ENCODE measurements at places on chromosomes 3 and 15.

DNA sequence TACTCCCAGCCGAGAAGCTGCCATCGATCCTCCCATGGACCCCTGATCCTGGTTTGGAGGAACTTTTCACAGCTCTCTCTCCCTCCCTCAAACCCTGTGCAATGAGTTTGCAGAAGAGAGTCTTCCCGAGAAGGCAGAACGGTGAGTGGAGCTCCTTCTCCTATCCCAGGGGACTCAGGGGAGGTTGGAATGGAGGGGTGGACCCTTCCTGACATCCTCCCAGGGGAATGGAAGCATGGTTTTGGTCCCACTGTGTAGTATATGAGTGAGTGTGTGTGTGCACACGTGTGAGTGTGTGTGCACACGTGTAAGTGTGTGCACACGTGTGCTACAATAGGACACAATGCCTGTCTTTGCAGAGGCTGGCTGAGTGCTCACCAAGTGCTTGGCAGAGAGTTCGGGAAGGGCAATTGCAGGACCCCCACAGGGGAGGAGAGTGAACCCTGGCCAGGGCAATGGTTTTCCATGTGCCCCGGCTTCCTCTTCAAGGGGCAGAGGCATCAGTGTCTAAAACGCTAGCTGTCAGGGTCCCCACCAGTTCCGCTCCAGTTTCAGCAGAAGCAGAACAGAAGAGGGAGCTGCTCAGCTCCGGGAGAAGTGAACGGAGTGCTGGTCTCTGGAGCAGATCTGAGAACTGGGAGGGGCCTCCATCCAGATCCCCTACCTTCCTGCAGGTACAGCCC, 13.8 kb upstream of the IL16 start:
- no peak for DNase-seq

DNA sequence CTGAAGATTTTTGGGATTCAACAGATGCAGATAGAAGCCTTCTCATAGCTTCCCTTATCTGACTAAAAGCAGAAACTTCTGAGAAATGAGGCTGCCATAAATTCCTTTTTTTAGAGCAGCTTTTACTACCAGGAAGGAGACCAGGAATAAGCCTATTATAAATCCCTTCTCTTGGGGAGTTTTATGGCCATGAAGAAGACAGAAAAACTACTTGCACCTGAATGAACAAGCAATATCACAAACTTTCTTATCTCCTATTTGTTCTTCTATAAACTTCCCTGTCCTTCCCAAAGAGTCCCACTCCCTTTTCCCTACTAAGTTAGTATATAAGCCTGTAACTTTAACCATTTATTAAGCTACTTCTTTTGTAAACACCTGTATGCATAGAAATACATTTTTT, 603.1 kb downstream of the NSUN3 start:
- DNase-seq: no peak

DNA sequence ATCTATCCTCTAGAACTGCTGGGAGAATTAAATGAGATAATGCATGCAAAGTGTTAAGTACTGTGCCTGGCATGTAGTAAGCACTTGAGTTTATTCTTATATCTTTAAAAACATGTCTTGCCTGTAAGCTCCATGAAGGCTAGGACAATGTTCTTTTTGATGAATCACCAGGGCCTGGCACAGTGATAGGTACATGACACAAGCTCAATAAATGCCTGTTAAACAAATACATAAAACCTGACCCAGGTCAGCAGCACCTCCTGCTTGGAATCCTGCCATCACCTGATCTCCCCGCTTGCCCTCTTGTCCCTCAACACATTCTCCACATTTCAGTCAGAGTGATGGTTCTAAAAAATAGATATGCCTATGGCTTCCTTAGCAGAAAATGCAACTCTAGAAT, 186.8 kb downstream of the CHST2 start:
- DNase-seq: no peak

DNA sequence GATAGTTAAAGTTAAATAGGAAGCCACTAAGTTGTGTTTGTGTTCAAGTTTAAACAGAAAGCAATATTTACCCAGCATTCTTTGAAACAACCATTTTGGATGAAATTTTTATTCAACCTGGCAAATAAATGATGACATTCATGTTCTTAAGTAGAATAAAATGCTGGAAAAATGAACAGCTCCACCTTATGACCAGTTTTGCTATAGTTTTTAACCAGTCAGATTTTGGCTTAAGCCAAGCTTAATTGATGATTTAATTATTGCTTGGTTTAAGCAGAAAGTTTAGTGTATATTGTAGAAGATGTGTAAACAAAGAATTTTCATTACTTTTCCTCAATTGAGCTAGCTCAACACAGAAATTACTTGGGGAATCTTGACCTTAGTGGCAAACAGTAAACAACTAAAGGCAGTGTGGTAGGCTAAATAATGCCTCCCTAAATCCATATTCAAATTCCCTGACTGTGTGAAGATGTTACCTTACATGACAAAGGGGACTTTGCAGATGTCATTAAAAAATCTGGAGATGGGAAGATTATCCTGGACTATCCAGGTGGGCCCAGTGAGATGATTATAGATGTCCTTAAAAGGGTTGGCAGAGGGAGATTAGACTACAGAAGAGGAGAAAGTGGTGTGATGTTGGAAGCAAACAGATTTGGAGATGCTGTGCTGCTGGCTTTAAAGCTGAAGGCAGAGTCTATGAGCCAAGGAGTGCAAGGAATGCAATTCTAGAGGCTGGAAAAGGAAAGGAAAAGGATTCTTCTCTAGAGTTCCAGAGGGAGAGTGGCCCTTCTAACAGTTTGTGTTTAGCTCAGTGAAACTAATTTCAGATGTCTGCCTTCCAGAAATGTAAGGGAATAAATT, 448.6 kb upstream of the GOLIM4 start:
- DNase-seq: no peak

Measured in activated T-cell treated with anti-CD3 and anti-CD28 coated beads, Interleukin-2, amount 50 U/mL, for 24 hours (primary cell).